ENCODE measurements at places on chromosomes 5 and 9. TPM values are rescaled to one million over a fixed set of nuclear protein-coding genes. Genes with fewer than 3 reads are reported as not detected.

DNA sequence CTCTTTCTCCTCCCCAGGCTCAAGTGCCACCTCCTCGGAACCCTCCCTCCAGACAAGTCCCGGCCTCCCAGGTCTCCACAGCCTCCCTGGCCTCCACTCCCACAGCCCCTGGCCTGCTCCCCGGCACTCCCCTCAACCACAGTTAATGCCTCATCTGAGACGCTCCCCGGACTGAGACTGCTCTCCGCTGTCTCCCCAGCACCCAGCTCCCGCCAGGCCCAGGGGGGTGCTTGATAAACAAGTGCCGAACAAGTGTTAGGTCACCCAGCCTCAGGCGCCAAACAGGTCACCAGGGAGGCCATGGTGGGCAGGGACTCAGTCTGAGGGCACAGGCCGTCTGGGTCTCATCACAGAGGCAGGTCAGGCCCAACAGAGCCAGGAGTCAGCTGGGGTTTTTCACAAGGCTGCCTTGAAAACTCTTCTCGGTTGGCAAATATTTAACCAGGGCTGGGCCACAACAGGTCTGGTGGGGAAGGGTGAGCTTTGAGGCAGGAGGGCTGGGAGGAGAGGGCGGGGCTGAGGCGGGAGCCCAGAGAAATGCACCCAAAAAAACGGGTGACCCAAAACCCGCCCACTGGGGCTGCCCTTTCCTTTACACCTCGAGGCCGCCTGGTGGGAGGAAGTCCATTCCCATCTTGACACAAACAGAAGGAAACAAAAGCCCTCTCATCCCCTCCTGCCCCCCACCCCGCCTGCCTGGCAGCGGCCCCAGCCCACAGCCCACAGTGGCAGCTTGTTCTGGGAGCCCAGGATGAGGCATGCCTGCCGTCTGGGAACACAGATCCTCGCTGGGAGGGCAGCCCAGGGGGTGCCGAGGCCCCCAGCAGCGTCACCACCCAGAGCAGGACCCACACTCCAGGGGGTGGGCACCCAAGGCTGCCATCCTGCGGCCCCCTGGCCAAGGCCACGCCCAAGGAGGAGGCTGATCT, 66.6 kb upstream of the STXBP1 start:
- no peak for DNase-seq

DNA sequence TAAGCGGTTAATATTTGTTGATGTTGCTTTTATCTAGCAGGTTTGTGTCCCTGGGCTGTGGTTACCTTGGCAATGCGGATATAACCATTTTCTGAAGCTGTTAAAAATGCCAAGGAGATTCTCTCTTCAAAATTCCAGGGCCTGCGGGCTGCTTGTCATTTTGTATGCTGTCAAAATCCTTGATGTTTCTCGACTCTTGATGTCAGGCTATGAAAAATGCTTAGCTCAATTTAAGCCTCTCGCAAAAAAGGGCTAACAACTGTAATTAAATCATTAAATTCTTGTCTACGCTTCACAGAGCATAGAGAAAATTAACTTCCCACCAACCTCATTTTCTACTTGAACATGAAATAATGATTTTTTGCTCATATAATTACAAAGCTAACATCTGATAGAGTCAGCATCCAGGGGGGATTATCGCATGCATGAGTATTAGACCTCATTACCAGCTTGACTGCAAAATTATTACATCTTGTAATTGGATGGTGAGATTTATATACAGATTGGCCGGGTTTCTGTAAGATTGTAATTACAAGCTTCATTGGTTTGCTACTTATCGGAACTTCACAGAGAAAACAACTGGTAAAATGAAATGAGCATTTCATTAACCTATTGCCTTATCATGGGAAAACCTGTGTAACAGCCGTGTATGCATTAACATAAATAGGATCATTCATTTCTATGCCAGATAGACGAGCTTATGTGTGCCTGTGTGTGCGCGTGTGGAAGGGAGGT, 83.1 kb upstream of the IRX1 start:
- no peak for DNase-seq

GRCh38 chr9:113302792-113303418, at the start of gene RNF183:
Gene RNF183 (minus strand): TSS chr9:113303376. CDS start chr9:113298184, 5,192 bp downstream.
- no peak for DNase-seq

CCL21 gene
- total RNA-seq = not detected
